ENCODE measurements at places on chromosomes 12 and 14. TPM values are rescaled to one million over a fixed set of nuclear protein-coding genes. Genes with fewer than 3 reads are reported as not detected.

Gene REP15
- 0.62 TPM for total RNA-seq

Gene SLCO1B3
- 14.9 TPM for total RNA-seq

Gene SERPINA10
- 0.04 TPM for total RNA-seq

Gene KCNMB4
- 0.47 TPM for total RNA-seq

Gene CEBPE
- not detected for total RNA-seq

Gene LHX5
- total RNA-seq, result not detected

Gene KLHL33
- 0.02 TPM for total RNA-seq

Gene ERGIC2
- 72.5 TPM for total RNA-seq

Gene RFX4
- not detected for total RNA-seq

Gene SERPINA9
- not detected for total RNA-seq

Gene PZP
- not detected for total RNA-seq

Gene LYZ
- 0.30 TPM for total RNA-seq

Gene ACVRL1
- total RNA-seq, result 0.18 TPM

Gene FOXA1
- 7.2 TPM for total RNA-seq

Gene UBR7
- 25.9 TPM for total RNA-seq

Gene TEAD4
- 45.4 TPM for total RNA-seq

Gene CISTR
- total RNA-seq, result not detected

Gene FAM186B
- 0.15 TPM for total RNA-seq

Gene SLC17A8
- not detected for total RNA-seq

Gene ACSM4
- not detected for total RNA-seq

Gene CELA1
- not detected for total RNA-seq

Gene HOXC4
- 4.3 TPM for total RNA-seq

Gene CHGA
- 1.4 TPM for total RNA-seq

Gene ESR2
- total RNA-seq, result 0.03 TPM

Gene ATP23
- total RNA-seq, result 5.6 TPM

Gene CFAP54
- total RNA-seq, result 1.2 TPM

Gene TAS2R8
- total RNA-seq, result not detected

Gene MSRB3
- 24.1 TPM for total RNA-seq

Gene CDKL1
- 5.3 TPM for total RNA-seq
